ENCODE measurements at places on chromosomes 1 and 21.

- no peak for DNase-seq
Measured at GRCh38 chr21:31917108-31917507, 44.3 kb downstream of the HUNK start.

DNA sequence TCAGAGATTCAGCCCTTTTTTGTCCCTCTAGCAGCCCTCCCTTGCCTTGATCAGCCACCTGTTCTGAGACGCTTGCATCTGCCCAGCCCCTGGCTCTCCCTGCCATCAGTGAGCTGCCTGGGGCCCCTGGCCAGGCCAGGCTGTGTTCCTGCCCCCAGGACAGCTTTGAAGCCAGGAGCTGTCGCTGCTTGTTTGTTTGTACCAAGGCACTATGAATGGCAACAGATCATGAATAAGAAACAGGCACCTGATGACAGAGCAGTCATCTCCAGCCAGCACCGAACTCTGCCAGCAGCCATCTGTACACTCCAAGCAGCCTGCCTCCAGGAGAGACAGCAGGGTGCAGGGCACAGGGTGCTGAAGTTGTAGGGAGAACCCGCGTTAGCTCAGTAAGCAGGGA lies 8.1 kb upstream of the VWA5B1 start:
- no peak for DNase-seq

DNA sequence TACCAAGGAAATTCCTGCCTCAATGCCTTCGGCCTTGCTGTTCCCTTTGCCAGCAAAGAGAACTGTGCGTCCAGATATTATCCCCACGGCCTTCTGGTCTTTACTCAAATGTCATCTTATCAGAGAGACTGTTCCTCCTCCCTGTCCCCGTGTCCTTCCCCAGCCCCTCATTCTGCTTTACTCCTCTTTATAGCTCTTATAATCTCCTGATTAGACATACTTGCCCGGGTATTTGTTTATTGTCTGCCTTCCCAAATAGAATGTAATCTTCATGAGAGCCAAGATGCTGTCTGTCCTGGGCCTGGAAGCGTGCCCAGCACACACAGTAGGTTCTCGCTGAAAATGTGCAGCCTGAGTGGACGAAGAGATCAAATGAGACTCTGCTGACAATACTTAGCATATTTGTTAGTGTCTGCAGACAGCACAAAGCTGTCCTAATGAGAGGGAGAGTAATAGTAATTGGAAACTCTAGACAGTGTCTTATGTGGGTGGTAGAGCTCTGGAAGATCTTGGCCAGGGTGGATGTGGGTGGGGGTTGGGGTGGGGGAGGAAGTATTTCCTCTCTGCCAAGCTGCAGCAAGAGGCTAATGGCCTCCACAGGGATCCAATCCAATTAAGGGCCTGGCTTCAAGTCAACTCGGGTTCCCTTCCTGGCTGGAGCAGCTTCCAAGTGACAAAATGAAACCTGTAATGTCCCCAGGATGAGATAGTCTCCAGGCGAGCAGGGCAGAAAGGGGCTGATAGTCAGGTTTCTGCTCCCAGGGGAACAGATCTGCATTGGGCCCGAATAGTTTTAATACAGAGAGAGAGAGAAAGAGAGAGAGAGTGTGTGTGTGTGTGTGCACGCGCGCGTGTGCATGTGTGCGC lies 9.5 kb upstream of the CLIC4 start:
- no peak for DNase-seq

DNA sequence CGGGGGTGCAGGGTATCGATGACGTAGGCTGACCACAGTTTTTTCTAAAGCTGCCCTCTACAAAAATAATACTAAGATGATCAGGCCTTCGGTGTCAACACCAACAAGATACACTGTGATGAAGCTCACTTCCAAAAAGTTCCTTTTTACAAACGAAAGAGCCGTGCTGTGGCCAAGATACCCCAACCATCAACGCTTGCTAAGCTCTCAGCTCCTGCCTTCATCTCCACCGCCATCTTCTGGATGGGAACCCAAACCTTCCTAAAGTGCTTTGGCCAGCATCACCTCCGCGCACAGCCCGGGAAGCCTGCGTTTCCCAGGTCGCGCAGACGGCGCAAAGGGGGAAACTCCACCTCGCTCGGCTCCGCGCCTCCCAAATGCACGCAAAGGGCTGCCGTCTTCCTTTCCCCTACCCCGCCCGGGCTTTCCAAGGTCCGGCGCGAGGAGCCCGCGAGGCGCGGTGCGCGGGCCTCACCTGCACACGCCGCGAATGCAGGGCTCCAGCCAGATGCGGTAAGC lies 541 bp downstream of the USP48 start:
- peak; percentile 38 for DNase-seq

GRCh38 chr1:61183471-61184039 lies 101.2 kb downstream of the NFIA start:
- no peak for DNase-seq

- no peak for DNase-seq
Measured at GRCh38 chr1:97119260-97120158, 397.9 kb downstream of the PTBP2 start.

- DNase-seq = no peak
Measured at GRCh38 chr1:147080006-147080661, 92.1 kb downstream of the PRKAB2 start.

DNA sequence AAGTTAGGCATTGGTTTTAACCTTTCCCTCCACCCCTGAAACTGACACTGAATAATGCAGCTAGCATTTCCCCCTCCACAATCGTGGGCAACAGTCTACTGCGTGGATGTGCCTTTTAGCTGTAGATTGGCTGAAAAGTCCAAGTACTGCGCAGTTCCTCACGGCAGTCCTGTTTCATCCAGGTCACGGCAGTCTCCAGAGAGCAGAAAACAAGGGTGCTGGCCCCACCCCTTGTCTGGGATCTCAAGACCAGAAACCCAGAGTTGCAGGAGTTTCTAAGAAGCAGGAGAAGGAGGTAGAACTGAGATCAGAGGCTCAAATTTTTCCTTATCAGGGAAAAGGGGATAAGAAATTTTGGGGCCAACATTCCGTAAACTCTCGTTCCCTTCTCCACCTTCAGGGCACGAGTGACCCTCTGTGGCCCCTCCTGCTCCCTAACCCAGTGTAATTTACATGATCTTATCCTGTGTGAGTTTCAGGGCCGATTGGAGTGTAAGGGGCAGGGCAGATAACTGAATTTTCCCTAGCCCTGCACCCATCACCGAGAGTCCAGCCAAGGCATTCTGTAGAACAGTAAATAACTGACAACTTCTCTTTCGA lies 25.9 kb upstream of the PLA2G2C start:
- no peak for DNase-seq

Measured in occipital lobe (tissue), 3 donors.